ENCODE measurements at places on chromosomes 1 and 21. TPM values are rescaled to one million over a fixed set of nuclear protein-coding genes. Genes with fewer than 3 reads are reported as not detected.

The IQGAP3 gene
- 2.2 TPM for total RNA-seq

The RHD gene
- total RNA-seq = not detected

The TMCO2 gene
- total RNA-seq = not detected

The CLEC20A gene
- not detected for total RNA-seq

The C1orf174 gene
- total RNA-seq = 15.3 TPM

The CDCA8 gene
- total RNA-seq = 0.27 TPM

The ILDR2 gene
- total RNA-seq = 0.85 TPM

The STK40 gene
- total RNA-seq = 61.5 TPM

DNA sequence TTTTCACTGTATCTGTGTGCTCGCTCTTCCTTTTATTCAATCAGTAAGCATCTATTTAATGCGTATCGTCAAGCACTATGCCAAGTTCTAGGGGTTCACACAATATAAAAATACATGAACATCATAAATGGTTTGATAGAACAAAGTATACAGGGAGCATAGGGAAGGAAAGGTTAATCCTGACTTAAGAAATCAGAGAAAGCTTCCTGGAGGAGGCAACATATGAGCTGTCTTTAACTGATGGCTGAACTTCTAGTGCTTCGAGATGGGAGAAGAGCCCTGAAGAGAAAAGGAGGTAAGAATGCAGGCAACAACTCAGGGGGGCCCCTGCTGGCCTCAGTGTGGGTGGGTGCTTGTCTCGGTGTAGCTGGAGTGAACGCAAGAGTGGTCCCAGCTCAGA is 63.6 kb upstream of the GALNT2 start:
- no peak for DNase-seq

GRCh38 chr1:16242556-16243214 is 5.7 kb upstream of the CPLANE2 start:
- no peak for DNase-seq

GRCh38 chr1:55585402-55585792 is 370.2 kb upstream of the USP24 start:
- DNase-seq = no peak

- no peak for DNase-seq
These were observed 52.1 kb downstream of the ZSCAN20 start for GRCh38 chr1:33524586-33524985.

- no peak for DNase-seq
These were observed 35.8 kb upstream of the IFNGR2 start for GRCh38 chr21:33367309-33367973.

GRCh38 chr1:19737104-19737825 is 62.5 kb downstream of the TMCO4 start:
- no peak for DNase-seq

DNA sequence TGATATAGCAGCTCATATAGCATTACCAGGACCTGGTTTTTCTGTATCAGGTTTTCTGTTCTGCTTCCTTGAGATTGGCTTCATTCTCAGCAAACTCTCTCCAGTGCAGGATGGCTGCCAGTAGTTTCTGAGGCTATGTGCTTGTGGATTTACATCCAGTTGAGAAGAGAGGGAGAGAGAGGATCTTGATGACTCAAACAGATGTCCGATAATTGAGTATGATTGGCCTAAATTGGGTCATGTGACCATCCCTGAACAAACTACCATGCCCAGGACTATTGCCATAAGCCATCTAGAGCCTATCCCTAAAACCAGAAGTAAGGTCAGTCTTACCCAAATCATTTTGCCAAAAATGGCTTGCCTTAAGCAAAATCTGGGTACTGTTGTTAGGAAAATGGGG is 18.1 kb upstream of the PSMA5 start:
- DNase-seq = no peak

- DNase-seq = no peak
These were observed 17.2 kb upstream of the SLAMF6 start for GRCh38 chr1:160539990-160540858.

DNA sequence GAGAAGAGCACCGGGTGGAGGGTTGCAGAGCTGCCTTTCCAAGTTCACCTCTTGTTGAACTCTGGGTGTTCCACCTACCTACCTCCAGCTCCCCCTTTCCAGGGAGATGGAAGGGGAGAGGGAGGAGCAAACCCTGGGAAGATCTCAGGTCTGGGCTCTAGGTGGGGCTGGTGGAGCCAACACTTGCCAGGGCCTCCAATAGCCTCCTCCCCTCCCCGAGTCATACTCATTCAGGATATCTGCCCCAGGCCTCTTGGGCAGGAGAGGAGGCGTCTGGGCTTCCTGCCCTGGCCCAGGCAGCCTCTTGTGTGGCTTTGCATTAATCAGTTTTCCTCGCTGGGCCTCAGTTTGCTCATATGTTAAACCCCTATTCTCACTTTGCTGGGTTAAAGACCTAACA is 13.4 kb downstream of the RAP1GAP start:
- no peak for DNase-seq

GRCh38 chr1:196361112-196361714 is 247.0 kb downstream of the KCNT2 start:
- no peak for DNase-seq

DNA sequence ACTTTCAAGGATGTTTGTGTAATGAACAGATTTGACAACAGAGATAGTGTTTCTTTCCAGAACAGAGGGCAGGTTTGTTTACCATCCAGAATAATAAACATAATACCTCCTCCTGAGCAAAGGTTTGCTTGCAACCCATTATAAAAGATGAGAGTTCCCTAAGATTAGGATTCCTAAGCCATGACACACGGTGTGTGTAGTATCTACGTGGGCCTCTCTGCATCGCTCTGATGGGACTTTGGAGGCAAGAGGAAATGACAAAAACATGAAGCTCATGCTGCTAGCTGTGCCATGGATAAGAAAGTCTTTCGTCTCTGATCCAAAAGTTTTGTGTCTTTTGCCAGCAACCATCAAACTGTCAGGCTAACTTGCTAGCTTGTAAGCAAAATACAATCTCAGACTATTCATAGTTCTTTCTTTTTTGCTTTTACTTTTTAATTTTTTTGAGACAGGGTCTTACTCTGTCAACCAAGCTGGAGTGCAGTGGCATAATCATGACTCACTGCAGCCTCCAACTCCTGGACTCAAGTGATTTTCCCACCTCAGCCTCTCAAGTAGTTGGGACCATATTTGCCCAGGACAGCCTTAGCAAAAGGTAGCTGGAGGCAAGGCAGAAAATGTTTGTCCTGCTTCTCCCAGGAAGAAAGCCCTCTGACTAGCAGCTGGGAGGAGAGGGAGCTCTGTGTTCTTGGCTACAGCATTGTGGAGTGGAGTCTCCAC is 81.1 kb downstream of the LHX4 start:
- no peak for DNase-seq

DNA sequence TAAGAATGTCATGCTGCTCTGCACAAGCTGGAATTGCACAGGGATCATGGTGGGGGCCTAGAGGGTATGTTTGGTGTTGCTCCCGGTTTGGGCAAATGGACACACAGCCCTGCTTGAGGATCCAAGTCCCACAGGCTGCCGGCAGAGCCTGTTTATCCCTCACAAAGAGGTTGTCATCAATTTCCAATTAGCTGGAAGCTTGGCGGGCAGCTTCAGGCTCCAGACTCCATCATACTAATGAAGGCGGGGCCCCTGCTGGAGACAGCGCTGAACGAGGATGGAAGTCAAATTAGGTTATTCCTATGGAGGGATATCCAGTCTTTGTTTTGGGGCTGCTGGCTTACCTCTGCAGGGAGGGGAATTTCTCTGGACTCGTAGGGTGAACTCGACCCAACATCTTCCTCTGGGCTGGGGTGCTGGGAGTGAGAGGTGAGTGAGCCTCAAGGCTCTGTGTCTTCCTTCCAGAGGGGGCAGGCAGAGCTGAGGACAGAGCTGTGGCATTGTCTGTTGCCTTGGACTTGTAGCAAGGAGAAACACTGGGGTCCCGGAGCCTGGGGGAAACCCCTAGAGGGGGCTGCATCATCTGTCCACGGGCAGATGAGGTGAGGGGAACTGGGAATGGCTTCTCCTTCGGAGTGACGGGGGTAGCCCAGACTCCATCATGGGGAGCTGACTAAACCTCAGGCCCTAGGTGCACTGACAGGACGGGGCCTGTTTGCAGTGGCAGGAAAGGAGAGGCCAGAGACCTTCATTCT is 24.9 kb upstream of the PARP1 start:
- no peak for DNase-seq

DNA sequence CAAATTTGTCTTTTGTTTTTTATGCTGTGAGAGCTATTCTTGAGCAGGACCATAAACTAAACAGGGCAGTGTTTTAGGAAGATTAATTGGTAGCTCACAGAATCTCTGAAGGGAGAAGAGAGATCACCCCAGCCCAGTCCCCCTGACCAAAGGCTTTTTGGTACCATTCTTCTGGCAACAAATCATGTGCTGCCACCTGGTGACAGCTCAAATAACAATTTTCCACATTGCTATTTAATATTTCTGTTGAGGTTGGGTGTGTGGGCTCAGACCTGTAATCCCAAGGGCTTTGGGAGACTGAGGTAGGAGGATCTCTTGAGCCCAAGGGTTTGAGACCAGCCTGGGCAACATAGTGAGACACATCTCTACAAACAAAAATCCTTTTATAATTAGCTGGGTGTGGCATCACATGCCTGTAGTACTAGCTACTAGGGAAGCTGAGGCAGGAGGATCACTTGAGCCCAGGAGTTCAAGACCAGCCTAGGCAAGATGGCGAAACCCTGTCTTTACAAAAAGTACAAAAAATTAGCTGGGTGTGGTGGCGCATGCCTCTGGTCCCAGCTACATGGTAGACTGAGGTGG is 2.2 kb upstream of the TESK2 start:
- DNase-seq = no peak

DNA sequence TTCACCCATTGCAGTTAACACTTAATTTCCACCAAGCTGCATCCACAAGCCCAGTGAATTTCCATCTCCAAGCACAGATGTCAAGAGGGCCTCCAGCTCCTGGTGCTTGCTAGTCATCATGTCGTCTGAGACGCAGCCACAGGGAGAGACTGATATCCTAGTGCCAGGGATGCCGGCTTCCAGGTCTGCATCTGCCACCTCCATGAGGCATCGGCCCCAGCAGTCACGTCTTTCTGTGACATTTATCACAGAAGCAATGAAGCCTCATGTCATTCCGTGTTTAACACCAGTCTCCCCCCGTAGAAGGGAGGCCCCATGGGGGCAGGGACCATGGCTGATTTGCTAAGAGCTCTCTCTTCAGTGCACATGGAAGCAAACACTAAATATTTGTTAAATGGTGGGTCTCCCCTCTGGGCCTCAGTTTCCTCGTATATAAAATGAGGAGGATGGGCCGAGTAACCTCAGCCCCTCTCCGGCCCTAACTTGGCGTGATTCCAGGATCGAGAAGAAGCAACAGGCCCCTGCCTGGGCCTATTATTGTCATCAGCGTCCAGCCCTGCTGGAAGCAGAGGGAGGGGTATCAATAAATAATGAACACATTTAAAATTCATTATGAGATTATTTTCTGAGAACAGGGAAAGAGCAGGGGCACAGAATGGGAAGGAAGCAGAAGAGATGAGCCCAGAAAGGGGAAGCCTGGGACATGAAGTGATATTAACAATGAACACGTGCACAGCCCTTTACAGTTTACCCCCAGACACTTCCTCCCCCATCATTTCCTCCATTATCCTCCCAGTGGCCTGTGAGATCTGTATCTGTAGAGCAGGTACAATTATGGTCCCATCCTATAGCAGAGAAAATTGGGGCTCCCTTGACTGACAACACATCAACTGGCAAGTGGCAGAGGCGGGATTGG is 837 bp upstream of the C1QB start:
- DNase-seq = no peak

- DNase-seq = no peak
These were observed 4.1 kb upstream of the GABRD start for GRCh38 chr1:2014741-2015735.

GRCh38 chr1:99456536-99456935 is 189.4 kb upstream of the PALMD start:
- no peak for DNase-seq

- DNase-seq = no peak
These were observed 432.8 kb downstream of the KIF26B start for GRCh38 chr1:245587435-245588115.

GRCh38 chr1:228530086-228530758 is 43.0 kb downstream of the RNF187 start:
- DNase-seq = no peak

- DNase-seq = no peak
These were observed 33.9 kb downstream of the CSF1 start for GRCh38 chr1:109944541-109944940.

GRCh38 chr1:111819566-111820263 is 64.0 kb downstream of the DDX20 start:
- no peak for DNase-seq

DNA sequence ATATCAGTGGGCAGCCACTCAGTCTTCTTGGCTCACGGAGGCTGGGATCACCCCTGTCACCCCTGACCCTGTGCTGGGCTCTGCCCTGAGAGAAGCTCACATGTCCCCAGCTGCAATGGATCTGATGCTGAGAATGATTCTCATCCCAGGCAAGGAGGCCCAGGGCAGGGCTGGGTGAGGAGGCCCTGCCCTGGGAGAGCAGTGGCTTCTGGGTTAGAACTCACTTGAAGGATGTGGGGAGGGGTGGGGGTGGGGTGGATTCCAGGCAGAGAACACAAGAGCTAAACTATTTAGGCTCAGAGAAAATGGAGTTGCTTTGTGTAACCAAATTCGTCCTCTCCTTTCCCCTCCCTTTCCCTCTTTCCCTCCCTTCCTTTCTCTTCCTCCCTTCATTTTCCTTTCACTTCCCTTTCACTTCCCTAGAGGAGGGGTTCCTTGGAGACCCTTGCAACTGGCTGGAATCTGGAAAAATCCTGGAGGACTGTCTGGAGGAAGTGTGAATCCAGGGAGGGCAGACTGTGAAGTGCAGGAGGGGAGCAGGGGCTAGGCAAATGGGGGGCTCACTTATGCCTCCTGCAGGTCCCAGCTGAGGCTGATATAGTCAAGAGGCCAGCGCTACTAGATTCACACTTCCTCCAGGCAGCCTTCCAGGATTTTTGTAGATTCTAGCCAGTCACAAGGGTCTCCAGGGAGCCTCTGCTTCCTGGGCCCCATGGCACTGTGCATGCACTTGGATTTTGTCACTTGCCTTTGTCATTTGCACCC is 47.0 kb downstream of the IGSF21 start:
- DNase-seq = no peak

DNA sequence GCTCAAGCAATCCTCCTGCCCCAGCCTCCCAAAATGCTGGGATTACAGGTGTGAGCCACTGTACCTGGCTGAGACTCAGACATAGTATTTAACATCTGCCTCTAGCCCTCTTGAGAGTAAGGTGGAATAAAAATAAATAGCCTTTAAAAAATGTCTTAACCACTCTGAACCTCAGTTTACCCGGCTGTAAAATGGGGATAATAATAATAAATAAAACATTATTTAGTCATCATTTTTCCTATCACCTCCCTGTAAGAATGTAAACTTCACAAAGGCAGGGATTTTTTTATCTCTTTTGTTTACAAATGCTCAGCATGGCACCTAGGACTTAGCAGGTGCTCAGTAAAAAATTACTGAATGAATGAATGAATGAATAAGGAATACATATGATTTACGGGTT is 17.2 kb downstream of the EPHB2 start:
- no peak for DNase-seq
